ENCODE measurements at places on chromosomes 12 and 14.

DNA sequence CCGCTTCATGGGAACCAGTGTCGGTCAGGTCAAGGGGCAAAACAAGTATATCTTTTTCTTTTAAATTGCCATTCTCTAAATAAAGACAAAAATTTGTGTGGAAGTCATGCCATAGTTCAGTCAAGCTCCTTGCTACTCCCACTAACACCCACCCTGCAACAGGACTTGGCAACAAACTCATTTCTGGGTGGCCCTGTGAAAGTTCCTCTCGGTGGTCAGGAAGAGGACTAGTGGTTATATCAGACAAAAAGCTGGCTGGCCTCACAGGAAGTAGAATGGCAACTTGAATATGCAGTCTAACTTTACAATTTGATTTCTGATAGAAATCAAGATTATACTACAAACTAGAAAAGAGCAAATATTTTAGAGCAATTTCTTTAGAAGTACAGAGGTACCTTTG is 11.2 kb downstream of the DHRS7 start:
- no peak for DNase-seq

DNA sequence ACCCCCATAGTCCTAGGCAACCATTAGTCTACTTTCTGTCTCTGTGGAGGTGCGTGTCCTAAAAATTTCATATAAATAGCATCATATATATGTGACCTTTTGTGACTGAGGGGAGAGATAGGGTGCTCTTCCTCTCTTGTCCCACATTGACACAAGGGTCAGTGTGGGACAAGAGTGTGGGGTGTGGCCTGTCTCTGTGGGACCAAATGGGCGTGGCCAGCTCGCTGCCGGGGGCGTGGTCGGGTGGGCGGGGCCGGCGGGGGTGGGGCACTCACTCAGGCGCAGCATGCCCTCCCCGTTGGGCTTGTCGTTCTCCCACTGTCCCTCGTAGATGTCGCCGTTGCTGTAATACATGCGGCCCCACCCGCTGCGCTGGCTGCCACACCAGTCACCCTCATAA is 15.5 kb downstream of the MORN3 start:
- no peak for DNase-seq

DNA sequence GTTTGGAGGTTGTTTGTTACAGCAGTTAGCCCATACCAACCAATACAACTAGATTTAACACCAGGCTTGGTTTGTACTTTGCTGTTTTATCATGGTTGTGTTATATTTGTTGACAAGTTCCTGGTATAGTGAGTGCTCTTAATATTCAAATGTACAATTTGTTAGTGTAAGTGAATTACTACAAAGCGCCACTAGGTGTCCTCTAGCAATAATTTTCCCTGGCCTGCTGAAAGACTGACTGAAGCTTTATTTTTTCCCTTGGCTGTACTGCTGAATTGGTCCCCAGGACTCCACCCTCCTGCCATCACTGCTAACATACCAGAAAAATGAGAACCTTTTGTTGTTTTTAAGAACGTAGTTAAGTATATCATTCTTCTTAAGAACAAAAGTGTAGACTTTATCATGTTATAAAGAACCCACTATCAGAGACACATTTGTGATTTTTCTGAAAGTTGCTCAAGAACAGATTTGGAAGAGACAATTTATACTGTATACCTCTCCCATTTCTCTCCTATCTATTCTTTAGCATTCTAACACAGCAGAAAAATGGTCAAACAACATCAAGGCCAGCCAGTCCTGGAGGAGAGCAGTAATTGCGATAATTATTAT is 75.3 kb upstream of the FAR2 start:
- no peak for DNase-seq

GRCh38 chr12:26823390-26823789 is 9.6 kb downstream of the ITPR2 start:
- no peak for DNase-seq

DNA sequence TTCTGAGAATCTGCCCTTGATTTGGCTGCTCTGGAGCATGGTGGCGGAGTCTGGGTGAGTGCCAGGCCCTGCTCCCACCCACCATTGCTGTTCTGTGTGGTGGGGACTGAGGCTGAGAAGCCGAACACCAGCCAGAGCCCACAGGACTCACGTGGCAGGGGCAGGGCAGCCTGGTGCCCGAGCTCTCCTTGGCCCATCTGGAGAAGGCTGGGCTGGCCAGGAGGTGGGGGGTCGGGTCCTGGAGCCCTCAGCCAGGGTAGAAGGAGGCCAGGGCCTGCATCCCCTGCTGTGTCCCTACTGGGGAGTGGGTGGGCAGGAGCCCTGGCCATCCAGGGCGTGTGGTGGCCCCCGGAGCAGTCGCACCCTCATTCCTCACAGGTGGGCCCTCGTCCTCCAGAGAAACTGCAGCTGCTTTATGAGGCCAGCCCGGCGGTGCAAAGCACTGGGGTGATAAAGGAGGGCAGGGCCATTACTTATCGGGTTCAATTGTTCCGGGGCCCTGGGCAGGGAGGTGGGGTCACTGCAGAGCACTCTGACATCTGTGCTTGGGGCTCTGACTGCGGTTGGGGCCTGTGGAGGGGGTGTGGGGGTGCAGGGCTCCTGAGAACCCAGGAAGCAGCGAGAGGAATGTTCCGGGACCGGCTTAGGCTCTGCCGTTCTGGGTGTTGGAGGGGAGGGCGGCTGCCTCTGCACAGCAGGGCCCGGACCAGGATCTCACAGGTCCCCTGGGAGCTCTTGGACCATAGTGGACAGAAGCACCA is 217.5 kb upstream of the C14orf180 start:
- DNase-seq = no peak

DNA sequence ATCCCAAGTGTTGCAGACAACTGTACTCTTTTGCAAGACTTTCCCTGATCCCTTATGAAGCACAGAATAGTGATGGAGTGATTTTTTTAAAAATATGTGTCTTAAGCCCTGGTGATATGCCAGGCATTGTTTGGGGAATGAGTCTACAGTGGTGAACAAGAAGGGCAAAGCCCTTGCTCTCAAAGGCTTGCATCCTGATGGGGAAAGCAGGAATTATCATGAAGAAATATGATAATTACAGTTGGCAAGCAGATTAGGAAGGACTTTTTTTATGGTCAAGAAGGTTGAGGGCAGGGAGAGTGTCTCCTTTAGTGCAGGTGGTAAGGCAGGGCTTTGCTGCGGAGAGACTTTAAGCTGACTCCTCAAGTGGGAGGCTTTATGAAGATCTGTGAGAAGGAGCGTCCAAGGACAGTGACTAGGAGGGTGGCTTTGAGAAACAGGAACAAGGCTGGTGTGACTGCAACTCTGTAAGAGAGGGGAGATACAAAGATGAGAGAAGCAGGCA is 100.2 kb downstream of the SYNE2 start:
- DNase-seq = no peak

GRCh38 chr12:70449074-70449752 is 83.1 kb downstream of the KCNMB4 start:
- no peak for DNase-seq

GRCh38 chr14:81269100-81269978 is 48.6 kb upstream of the GTF2A1 start:
- DNase-seq = no peak

- no peak for DNase-seq
These were observed 87.2 kb downstream of the SPRING1 start for GRCh38 chr12:116650585-116651087.

- DNase-seq = no peak
These were observed 83.0 kb downstream of the AKAP6 start for GRCh38 chr14:32412103-32412502.

- DNase-seq = no peak
These were observed 201.5 kb downstream of the DACT1 start for GRCh38 chr14:58839233-58839632.

DNA sequence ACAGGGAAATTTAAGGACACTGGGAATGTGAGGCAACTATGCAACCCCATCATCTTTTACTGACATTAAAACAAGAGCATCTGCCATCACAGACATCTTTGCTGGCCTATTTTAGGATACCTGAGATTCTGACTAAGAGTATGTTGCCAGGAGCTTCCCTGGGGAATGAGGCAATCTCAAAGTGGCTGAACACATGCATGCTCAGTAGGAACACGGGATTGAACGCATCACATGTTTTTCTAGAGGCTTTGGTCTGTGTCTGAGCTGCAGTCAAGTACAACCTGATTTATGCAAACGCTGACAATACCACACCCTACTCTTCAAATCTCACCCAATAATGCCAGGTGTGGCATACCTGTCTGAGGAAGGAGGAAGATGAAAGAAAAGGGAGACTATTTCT is 416.5 kb downstream of the NELL2 start:
- DNase-seq = no peak

GRCh38 chr14:104239185-104239775 is 100.9 kb downstream of the KIF26A start:
- no peak for DNase-seq

DNA sequence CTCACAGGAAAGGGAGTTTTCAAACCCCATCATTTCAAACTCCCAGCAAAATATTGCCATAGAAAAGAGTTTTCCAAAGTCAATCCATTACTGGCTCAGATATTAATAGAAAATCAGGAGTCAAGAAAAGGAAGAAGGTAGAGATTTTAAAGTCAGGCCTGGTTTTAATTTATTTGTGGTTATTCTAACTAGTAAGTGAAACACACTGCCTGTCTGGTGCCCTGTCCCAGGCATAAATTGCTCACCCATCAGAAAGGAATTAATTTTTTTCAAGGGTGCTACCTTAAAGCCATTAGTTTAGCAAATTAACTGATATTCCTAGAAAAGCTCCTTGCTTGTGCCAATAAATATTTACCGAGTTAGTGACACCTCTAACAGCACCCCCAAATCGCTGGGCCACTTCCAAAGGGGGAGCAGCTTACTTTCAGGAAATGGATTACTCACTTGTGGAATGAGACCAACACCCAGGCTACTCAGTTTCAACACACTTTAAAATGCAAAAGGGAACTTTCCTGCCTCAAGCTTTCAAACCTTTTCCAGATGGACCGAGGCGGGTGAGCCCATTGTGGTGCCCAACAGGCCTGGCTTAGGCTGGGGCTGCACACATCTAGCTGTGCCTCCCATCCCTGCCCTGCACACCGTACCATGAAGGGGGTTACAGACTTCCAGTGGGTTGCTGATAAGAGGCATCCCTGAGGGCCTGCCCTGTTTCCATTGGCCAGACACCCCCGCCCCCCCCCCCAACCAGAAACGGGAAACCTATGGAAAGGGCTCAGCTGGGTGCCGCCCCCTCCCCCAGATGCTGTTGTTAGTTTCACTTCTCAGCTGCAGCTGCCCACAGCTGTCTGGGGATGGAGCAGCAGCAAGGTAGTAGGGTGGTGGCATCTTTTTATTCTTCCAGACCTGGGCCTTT is 117.2 kb downstream of the SAMD4A start:
- no peak for DNase-seq

GRCh38 chr14:101900253-101900652 is 64.1 kb upstream of the DYNC1H1 start:
- DNase-seq = no peak
